Endothelial cell of umbilical vein (primary cell): ENCODE measurements at places on chromosomes 2 and 18. TPM values are rescaled to one million over a fixed set of nuclear protein-coding genes. Genes with fewer than 3 reads are reported as not detected.

DOK1 gene
- total RNA-seq: 12.7 and 14.3 TPM in 2 replicates

FTCDNL1 gene
- total RNA-seq: 0.27 and 0.65 TPM in 2 replicates

CDK15 gene
- total RNA-seq: not detected in 2 replicates

CIDEA gene
- total RNA-seq: 0.42 and 1.8 TPM in 2 replicates

PXDN gene
- 248 and 308 TPM in 2 replicates for total RNA-seq
